Calu3 (cell line): ENCODE measurements at places on chromosomes 2 and 18.

GRCh38 chr2:230864605-230865306 lies at the start of gene ITM2C:
ITM2C (plus strand) TSS chr2:230864942; CDS start chr2:230865026, 84 bp downstream.
- peak; percentile 83 for DNase-seq

GRCh38 chr18:75161256-75162028 lies 47.5 kb downstream of the PTGR3 start:
- peak; percentile 74 for DNase-seq

DNA sequence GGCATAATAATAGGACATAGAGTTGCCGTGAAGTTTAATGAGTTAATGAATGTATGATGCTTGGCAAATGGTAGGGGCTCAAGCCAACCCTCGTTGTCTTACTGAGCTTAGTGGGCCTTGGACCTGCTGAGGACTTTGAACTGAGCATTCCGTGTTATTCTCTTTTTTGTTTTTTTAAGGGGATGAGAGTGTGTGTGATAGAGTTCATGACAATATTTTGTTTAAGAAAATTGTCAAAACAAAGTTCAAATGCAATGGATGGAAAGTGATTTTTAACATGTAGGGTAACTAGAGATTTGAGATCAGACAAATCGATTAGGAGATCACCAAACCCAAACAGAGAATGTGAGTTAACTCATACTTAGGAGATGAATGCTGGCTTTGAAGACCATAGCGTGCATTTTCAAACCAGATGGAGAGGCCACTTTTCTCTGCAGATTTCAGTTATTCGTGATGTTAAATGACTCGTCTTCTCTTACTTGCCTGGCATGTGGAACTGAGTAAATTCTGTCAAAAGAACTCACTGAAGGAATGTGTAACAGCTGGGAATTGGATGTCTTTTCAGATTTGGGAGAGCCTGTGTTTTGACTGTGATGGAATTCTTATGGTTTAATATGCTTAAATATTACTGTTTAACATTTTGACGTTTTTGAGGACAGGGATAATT lies 88.7 kb downstream of the NEDD4L start:
- no peak for DNase-seq

DNA sequence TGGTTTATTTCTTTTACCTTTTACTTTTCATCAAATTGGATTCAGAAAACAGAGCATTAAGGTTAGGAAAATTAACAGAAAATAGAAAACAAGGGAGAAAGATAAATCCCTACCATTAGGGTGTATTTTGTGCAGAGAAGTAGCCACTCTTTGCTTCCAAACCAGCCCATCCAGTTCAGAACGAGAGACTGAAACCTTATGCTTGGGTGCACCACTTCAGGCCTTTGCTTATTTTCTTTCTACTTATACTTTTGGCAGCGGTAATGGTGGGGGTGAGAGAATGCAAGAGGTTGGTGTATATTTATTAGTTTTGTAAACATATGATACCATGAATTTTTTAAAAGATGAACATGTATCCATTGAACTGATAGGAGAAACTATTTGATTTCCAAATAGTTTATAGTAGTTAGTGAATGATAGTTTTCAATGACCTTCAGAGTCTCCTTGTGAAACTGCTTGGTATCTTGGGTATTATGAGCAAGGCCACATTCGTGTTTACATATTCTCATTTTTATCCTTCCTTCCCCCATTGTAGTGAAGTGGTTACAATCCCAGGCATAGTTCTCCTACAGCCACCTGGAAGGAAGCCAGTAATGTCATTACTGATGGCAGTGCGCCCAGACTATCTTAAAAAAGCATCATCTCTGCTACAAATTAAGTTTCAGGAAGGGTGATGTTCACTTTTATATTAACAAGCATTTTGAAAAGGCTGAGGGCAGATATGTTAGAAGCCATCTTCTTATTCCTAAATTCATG lies 60.8 kb downstream of the MFSD6 start:
- DNase-seq, result peak; percentile 73

GRCh38 chr2:118387509-118387908 lies 299.2 kb downstream of the INSIG2 start:
- DNase-seq, result no peak
